Activated effector memory CD4-positive, alpha-beta T cell treated with Interleukin-2 at 50 U/mL for 16 hours (primary cell): ENCODE measurements at places on chromosomes 12 and 14.

GRCh38 chr14:70887207-70887681, 20.0 kb upstream of the PCNX1 start:
- DNase-seq, result no peak

GRCh38 chr12:67469666-67470065, 178.9 kb upstream of the DYRK2 start:
- DNase-seq, result no peak

- DNase-seq, result no peak
Measured at GRCh38 chr12:14854586-14855183, 11.4 kb upstream of the ART4 start.

DNA sequence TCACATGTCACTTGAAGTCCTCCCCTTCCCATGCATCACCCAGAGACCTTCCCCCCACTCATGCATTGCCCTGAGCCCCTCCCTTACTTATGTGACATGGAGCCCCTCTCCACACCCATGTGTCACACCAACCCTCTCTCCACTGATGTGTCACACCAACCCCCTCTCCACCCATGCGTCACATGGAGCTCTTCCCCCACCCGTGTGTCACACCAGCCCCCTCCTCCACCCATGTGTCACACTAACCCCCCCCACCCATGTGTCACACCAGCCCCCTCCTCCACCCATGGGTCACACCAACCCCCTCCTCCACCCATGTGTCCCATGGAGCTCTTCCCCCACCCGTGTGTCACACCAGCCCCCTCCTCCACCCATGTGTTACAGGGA, 30.4 kb downstream of the RTL1 start:
- DNase-seq, result no peak

DNA sequence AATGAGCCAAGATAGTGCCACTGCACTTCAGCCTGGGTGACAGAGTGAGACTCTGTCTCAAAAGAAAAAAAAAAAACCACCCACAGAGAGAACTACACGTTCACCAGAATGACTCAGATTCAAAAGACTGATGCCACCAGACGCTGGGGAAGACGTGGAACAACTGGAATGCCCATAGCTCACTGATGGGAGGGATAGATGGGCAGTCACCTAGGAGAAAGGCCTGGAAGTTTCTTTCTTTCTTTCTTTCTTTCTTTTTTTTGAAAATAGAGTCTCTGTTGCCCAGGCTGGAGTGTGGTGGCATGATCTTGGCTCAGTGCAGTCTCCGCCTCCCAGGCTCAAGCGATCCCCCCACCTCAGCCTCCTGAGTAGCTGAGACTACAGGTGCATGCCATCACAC, 10.0 kb upstream of the KLC1 start:
- DNase-seq, result no peak

- DNase-seq, result no peak
Measured at GRCh38 chr14:54451961-54452360, 10.8 kb upstream of the CNIH1 start.

DNA sequence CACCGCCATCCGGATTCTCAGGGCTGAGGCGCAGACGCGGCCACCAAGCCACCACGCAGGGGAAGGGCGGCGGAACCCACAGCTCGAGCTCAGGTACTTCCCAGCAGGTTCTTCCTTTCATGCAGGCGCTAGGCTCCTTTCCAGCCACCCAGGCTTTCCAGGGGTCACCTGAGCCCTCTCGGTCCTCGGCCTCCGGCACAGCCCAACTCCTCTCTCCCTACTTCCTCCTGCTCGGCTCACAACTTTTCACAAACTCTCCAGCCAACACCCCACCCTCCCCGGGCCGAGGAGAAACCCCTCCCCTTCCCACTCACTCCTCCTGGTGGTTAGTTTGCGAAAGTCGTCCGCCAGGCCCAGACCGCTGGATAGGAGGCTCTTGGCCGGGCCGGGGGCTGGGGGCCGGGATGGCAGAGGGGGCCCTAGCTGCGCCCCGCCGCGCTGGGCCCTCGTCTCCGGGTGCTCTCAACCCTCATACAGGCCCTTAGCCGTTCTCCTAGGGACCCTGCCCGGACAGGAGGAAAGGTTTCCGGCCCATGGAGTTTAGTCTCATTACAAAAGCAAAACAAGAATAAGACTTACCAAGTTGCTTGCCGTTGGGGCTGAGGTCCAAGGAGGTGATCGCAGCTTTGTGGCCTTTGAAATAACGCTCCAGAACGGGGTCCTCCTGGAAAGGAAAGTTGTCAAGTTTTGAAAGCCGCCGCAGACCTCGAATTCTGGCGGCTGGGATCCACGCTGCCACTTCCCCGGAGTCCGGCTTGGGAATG, at the start of gene GALNT4:
GALNT4 (minus strand) TSS at position 256 of the 764 bp plus-strand sequence; CDS start at position 9, 247 bp downstream.
- DNase-seq, result peak; percentile 65

GRCh38 chr14:55086938-55087337, 35.5 kb downstream of the MAPK1IP1L start:
- DNase-seq, result no peak

- DNase-seq, result no peak
Measured at GRCh38 chr12:43805149-43805859, 813 bp downstream of the TWF1 start.

DNA sequence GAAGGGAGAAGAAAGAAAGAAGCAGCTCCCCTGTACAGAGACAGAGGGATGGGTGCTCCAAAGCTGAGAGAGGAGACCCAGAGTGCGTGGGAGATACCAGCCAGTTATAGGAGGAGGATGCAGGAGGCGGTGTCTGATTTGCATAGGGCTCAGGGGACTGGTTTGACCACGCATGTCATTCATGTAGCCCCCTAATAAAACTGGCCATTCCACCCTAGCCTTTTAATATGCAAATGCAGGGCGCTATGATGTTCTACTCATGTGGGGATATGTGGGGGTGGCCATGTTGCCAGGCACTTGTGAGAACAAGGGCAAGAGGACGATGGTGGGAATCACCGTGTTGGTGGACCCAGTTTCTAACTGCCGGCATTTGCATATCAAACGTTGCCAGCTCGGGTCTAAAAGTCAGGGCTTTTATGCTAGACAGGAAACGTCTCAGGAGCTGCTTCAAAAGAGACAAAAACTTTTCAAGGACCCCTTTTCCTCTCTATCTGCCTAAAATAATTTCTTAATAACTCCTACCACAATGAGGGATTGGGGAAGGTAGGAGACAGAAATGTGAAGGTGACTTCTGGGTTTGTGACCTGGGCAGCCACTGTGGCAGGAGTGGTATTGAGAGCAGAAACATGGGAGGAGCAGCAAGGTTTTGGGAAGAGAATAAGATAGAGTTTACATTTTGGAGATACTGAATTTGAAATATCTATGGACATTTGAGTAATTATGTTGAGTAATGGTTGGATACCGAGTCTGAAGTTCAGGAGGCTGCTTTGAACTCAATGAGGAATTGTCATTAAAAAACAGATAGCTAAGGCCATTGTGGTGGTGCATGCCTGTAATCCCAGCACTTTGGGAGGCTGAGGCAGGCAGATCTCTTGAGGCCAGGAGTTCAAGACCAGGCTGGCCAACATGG, 2.2 kb upstream of the ATXN3 start:
- DNase-seq, result no peak

DNA sequence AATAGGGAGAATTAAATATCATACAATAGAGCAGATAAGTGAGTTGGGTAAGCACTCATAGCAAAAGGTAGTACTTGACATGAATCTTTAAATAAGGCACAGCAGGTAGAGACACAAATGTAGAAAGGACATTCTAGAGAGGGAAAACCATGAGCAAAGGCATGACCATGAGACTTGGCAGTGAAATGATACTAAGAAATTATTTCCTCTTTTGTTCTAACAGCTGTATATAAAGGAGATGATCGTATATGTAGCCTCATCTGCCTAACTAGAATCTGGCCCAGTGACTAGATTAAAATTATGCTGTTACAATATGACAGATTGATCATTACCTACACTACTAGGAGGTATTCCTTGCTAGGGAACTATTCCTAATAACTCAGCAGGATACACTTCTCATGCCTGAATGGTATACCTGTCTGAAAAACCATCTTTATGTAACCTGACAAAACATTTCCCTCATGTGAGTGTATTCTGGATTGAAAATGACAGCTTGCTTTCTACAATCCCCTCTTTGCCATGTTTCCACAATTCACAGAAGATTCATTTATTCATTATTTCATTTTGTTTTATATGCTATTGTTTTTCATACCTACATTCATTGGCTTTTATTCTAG, 725.7 kb downstream of the C12orf50 start:
- no peak for DNase-seq

- no peak for DNase-seq
Measured at GRCh38 chr12:2244013-2244861, 191.4 kb downstream of the CACNA1C start.

DNA sequence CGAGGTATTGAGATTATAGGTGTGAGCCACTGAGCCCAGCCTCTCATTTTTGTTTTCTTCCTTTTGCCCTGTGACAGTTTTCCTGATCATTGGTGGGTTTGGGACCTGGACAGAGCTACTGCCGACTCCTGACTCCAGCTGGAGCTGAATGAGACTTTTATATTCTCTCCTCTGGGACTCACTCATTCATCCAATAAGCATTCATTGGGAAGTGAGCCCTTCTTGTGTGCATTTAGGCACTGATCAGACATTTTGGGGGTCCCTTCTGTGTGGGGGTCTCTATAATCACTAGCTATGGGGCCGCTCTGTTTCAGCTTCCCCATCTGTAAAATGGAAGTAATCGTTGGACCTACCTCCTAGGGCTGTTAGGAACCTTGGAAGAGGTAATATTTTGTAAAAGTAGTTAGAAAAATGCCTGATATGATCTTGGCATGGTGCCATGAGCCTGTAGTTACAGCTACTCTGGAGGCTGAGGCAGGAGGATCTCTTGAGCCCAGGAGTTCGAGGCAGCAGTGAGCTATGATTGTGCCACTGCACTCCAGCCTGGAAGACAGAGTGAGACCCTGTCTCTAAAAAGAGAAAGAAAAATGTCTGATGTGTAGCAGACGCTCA, 7.2 kb downstream of the SH2B3 start:
- no peak for DNase-seq

DNA sequence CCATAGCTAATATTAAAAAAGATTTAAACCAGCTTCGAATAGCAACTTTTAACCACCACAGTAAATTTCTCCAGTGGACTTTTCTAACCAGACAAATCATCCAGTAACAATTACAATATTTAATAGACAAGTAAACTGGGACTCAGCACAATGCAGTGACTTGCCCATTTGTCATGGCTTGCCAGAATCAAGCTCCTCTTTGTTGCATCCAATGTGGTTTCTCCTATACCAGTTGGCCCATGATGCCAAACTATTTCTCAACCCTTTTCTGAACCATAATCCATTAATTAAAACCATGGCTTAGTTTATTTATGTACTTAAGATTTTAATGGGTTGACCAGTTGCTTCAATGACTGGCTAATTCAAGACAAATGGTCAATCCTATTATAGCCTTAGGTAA, 64.4 kb downstream of the DIO2 start:
- DNase-seq, result no peak

GRCh38 chr14:62451221-62451620, 594.0 kb downstream of the KCNH5 start:
- DNase-seq, result no peak

- DNase-seq, result no peak
Measured at GRCh38 chr12:47410383-47410782, 295.4 kb downstream of the RPAP3 start.

DNA sequence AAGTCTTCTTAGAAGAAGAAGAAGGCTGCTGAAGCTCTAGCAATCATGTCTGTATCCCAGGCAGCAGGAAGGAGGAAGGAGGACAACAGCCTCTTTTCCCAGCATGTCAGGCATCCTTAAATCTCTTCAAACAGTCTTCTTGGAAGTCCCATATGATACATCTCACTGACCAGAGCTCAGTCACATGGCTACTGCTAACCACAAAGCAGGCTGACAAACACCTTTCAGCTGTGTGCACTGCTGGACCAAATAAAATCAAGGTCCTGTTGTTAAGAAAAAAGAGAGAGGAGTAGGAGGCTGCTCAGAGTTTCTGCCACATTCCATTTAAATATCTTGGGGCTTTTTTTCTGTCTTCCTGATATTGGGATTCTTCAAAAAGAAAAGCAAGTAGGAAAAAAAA, 203.4 kb upstream of the PELI2 start:
- no peak for DNase-seq

GRCh38 chr14:88359500-88359899, 26.0 kb upstream of the SPATA7 start:
- DNase-seq, result no peak

DNA sequence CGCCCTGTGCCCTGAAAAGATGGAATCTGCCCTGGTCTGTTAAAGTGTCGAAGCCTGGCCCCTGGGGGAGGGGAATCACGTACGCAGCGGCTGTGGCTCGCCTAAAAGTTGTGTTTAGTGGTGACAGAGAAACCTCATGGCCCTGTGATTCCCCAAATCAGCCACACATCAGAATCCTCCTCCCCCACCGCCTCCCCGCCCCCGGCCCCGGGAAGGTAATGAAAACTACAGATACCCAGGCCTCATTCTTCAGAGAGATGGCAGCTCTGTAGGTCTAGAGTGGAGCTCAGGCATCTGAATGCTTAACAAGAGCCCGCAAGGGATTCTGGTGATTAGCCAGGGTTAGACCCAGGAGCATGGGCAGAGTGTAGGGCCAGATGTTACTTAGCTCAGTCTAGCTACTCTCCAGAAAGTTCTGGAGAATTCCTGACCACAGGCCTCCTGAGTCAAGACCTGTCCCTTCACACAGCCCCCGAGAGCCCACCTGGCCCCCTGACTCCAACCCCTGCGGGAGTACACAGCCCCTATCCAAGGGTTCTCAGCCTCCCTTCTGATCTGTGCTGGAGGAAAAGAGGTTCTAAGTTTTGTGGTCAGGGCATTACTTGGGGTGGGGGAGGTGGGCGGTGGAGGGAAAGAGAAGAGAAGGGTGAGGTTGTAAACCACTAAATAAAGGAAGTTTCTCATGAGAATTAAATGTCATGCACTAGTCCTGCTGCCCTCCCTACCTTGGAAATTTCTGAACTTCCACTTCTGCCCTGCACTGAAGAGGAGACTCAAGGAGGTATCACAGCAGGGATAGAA, 114.8 kb downstream of the PLXNC1 start:
- peak; percentile 27 for DNase-seq

DNA sequence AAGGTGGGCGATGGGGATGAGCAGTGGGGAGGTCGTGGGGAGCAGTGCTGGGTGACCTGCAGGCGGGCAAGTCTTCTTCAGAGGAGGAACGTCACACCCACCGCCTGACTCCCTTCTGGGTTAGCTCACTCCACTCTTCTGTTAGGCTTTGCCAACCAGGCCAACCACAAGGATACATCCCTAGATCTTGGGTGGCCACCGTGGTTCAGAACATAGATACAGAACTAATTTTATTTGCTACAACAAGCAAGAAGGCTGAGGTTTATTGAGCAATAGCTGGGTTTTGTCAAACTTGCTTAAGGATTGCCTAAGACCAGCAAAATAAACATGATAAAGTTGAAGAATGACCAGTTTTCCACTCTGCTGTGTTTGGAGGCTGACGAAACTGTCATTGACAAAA, 109.4 kb downstream of the DACT1 start:
- DNase-seq, result no peak

- no peak for DNase-seq
Measured at GRCh38 chr14:95614349-95614748, 71.9 kb upstream of the TCL1B start.

DNA sequence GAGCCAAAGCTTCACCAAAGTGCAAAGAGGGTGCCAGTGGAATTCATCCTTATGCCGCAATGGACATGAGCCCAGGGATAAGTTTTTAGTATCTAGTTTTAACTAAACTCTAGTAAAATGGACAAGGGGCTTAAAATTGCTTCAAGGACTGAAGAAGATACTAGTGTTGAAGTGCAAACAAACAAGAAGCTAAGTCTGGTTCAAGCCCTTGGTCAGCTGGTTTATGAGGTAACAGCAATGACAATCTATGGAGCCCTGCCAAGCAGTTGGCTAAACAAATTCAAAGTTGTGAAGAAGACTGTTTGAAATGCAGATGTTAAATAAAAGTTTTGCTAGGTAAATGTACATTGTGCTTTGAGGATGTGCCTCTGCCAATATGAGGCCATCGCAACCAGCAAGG, 209.4 kb downstream of the KTN1 start:
- no peak for DNase-seq

- DNase-seq, result no peak
Measured at GRCh38 chr12:6672143-6672542, 9.2 kb upstream of the ING4 start.
